D721Med (cell line): ENCODE measurements at places on chromosomes 7 and 10.

DNA sequence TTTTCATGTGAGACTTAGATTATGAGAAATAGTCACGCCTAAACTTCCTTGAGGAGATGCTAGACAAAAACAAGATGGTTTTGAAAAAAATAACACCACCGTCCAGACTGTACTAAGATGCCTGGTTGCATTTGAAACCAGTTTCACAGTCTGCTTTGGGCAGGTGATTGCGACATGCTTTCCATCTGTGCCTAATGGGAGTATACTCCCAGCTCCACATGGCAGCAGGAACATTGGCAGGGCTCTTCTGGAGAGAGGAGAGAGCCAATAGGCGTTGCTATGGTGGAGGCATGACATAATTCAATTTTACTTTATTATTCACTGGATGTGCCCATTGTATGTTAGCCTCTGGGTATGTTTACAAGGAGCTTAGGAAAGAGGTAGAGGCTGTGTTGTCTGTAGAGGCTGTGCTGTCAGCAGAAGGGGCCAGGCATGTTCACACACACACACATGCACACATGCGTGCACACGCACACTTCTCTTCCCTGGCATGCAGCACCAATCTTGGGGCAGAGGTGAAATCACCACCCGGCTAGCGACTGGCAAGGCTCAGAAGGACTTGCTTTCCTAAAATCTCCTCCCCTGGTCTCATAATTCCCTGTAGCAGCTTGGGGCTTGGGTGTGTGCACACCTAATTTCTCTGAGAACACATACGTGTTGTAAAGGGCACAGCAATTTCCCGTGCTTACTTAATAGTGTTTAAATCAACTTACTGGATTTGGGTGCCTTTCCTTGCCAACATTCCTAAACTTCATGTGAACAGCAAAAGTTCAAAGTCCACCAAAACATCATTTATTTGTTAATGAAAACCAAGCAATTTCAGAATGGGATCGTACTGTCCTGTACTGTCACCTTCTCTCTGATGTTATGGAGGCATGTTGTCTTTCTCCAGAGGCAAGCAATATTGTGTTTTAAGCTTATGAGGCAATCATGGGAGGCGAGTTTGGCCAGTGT is 162.1 kb downstream of the TCF7L2 start:
- DNase-seq, result no peak

- no peak for DNase-seq
Measured at GRCh38 chr7:149125189-149125862, 798 bp downstream of the ZNF425 start.

GRCh38 chr7:84204655-84205054 is 10.1 kb upstream of the SEMA3A start:
- no peak for DNase-seq

GRCh38 chr7:133230591-133231194 is 22.2 kb upstream of the EXOC4 start:
- no peak for DNase-seq

GRCh38 chr7:50119815-50120637 is 27.0 kb upstream of the ZPBP start:
- DNase-seq, result no peak

DNA sequence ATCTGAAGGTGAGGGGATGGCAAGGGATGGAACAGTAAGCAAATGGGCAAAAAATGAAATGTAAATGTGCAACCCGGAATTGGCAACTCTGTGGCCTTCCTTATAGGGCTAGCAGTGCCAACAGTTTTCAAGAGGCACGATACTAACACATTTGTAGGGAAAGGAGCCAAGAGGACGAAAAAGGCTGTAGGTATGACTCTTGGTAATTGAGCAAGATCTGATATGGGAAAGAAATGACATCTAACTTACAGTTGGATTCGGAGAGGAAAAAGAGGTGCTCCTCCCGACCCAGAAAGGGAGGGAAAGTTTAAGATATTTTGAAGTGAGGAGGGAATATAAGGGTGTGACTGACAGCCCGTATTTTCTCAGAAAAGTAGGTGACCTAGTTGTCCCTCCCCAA is 2.1 kb upstream of the CREM start:
- DNase-seq, result no peak

GRCh38 chr7:21454182-21454581 is 26.3 kb downstream of the SP4 start:
- no peak for DNase-seq

DNA sequence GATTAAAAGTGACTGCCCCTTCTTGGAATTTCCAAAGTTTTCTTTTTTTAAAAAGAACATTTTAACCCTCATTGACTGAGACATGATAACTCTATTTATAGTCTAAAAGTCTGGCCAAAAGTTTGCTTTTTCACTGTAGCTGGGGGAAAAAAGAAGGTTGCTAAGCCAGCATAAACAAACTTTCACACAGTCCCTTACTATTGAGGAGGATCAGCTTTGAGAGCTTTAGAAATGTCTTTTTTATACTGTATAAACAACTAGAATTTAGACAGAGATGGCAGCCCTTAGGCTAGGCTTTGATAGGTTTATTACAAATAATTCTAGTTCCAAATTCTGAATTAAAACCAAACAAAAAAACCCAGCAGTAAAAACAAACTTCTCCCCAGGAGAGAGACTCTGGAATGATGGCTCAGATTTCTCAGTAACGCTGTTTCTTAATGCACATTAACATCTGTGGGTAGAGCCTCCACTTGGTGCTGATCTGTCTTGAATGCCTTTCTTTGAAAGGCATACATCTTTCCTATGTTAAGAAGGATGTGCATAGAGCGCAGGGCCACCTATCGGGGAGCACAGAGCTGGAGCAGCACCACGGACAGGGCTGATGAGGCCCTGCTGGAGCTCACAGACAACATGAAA is 100.9 kb upstream of the PDLIM1 start:
- no peak for DNase-seq

GRCh38 chr7:29122759-29123158 is 23.6 kb downstream of the CPVL start:
- DNase-seq, result no peak

DNA sequence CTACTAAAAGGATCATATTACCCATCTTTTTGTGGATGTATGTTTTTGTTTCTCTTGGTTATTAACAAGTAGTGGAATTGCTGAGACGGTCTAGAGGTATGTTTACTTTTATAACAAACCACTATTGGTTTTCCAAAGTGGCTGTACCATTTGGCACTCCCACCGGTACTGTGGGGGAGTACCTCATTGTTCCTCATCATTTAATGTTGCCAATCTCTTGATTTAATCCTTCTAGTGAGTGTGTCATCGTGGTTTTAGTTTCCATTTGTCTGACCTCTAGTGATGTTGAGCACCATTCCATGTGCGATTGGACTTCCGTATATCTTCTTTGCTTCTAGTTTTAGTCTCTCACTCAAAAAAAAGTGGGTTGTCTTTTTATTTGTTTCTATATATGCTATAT is 50.4 kb downstream of the RBM33 start:
- no peak for DNase-seq

GRCh38 chr10:5477948-5478693 is 21.2 kb downstream of the CALML5 start:
- DNase-seq, result no peak

DNA sequence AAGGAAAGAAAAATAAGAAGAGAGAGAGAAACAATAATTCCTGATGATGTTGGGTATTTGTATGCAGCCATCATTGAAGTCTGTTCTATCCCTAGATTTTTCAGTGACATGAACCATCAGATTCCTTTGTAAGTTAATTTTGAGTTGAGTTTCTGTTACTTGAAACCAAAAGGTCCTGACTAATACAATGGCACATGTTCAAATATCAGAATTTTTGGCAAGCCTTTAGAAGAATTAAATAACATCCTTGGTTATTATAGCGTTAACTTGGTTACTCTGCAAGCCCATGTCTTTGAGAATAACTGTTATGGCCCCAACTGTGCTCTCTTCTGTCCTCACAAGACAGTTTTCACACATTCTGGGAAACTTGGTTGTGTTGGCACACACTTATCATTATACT is 66.5 kb downstream of the SYPL1 start:
- no peak for DNase-seq

GRCh38 chr7:21886396-21886795 is 59.3 kb downstream of the CDCA7L start:
- no peak for DNase-seq

- DNase-seq, result no peak
Measured at GRCh38 chr10:96488161-96488935, 25.4 kb downstream of the TLL2 start.

DNA sequence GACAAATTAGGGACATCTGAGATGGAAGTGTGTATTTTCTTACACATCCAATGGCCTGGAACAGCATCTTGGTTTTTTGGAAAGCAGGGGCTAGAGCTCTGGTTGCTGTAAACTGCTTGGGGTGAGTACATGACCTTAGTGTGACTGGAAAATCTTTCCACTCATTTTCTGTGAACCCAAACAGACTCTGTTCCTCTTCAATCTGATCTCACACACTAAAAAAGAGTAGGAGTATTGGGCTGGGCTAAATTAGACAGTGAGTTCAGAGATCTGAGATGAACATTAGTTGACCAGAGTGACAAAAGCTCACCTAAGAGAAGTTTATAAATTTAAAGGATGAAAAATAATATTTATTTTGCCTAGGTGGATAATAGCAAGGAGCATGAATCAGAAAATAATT is 59.2 kb downstream of the OR13A1 start:
- DNase-seq, result no peak

GRCh38 chr10:94088926-94089381 is 95.2 kb downstream of the PLCE1 start:
- no peak for DNase-seq

DNA sequence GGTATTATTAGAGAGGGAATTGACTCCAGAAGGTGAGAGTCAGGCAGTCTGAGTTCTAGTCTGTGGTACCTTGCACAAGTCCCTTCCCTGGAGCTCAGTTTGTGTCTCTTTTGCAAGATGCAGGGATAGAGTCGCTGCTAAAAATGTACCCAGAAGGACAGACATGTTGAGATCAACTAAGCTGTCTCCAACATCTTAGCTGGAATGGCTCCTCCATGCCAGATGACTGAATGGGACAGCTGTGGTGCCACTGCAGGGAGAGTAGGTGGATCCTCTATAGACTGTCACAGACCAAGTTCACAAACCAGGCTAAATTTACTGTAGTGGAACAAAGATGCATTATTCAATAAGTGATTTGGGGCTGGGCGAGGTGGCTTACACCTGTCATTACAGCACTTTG is 120.1 kb downstream of the NEURL1 start:
- no peak for DNase-seq

DNA sequence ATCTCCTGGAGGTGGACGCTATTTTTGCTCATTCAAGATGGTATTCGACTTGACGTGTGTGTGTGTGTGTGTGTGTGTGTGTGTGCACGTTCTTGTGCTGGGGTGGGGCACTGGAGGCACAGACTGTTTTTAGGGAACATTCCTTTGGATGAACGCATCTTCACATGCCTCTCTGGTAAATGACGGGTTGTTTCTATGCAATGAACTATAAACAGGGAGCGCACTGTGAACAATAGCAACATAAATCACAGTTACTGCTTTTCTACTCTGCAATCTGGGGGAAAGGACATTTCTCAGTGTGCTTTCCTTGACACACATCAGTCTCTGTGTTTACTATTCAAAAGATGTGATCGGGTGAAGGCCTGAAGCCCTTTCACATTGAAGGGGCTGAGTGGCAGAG is 120.1 kb upstream of the PITRM1 start:
- DNase-seq, result no peak

- DNase-seq, result no peak
Measured at GRCh38 chr7:119472408-119473038, 800.5 kb upstream of the KCND2 start.

DNA sequence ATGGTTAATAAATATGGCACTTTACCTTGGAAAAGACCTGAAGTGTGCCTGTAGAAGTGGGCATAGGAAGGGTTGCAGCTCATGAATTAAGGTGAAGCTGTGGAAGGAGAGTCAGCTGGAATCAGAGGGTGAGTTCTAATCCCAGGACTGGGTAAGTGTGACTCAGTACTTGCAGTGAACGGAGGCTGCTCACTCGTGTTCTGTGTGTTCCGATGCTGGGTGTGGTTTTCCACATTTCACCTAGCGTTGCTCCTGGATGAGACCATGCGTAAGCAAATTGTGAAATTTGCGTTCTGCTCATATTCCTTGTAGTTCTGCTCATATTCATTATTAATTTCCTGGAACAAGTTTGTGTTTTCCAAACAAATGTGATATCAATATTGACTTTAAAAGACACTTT is 22.4 kb upstream of the TMEM236 start:
- no peak for DNase-seq

DNA sequence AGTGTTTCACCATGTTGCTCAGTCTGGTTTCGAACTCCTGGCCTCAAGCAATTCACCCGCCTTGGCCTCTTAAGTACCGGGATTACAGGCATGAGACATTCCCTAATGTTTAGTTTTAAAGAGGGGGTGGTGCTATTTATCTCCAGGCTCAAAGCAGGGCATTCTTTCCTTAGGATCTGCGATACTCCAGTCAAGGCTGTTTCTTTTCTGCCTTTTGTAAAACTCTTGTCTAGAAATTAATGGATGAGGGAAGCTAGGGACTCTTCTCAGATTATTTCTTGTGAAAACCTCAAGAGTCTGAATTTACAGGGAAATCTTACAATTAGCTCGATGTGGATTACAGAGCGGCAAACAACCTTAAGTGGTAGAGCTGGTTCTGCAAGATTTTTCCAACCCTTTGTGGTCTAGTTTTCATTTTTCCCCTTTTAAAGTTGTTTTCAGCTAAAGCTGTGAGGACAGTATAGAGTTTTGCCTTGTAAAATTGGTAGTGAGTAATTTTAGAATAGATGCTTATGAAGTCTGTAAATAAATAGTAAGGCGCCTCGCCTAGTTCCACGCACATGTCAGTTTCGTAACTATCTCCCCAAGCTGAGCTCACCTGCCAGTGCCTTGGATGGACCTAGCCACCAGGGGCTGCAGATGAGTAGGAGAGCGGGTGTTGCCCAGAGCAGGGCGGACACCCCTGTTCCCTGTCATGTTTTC is 53.1 kb downstream of the CUX1 start:
- no peak for DNase-seq

GRCh38 chr10:12704488-12704887 is 297.0 kb downstream of the CCDC3 start:
- DNase-seq, result no peak

- no peak for DNase-seq
Measured at GRCh38 chr10:42936580-42936979, 140.3 kb upstream of the RET start.

- DNase-seq, result no peak
Measured at GRCh38 chr10:76429368-76430060, 998.1 kb downstream of the LRMDA start.

- no peak for DNase-seq
Measured at GRCh38 chr7:91541641-91542040, 277.4 kb downstream of the FZD1 start.

GRCh38 chr10:22554461-22555182 is 159.8 kb downstream of the PIP4K2A start:
- no peak for DNase-seq

- no peak for DNase-seq
Measured at GRCh38 chr10:110141871-110142635, 65.4 kb upstream of the MXI1 start.
